ENCODE measurements at places on chromosomes 2 and 18.

DNA sequence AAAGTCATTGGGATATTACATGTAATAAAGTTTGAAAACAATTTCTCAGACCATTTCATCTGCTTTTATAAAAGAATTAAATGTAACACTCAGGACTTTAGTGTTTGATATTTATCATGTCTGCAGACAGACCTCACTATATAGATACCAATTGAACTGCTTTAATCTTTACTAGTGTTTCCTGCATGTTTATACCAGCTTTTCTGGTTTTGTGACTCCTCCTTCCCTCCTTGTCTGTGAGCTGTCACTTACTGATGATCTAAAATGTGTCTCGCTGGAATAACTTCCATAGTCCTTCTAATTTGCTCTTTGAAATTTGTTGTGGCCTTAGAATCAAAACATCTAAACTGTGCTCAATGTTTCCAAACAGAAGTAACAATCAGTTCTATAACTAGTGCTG, 71.3 kb upstream of the TWSG1 start:
- no peak for DNase-seq

- no peak for DNase-seq
Observed at GRCh38 chr2:43559391-43560230, 36.2 kb downstream of the THADA start.

GRCh38 chr2:240013343-240013742, 11.8 kb downstream of the NDUFA10 start:
- DNase-seq = no peak

DNA sequence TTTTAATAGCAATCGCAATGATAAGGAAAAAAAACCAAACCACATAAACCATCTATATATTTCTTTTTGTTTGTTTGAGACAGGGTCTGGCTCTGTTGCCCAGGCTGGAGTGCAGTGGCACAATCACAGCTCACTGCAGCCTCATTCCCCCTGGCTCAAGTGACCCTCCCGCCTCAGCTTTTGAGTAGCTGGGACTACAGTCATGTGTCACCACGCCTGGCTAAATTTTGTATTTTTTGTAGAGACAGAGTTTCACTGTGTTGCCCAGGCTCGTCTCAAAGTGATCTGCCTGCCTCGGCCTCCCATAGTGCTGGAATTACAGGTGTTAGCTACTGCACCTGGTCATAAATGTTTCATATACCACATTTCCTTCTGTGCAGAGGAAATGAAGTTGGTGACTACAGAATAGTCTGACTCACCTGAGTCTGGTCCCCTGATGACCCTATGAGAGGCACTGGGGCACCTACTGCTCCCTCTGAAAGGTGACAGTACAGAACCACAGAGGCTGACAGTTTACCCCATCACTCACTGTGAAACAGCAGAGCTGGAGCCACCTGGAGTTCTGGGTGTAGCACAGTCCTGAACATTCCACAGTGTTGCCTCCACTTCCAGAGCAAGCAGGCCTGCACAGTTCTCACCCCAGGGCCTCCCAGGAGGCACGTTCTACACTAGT, 183.7 kb upstream of the PXDN start:
- no peak for DNase-seq

GRCh38 chr2:192230889-192231453, 36.2 kb upstream of the TMEFF2 start:
- no peak for DNase-seq

DNA sequence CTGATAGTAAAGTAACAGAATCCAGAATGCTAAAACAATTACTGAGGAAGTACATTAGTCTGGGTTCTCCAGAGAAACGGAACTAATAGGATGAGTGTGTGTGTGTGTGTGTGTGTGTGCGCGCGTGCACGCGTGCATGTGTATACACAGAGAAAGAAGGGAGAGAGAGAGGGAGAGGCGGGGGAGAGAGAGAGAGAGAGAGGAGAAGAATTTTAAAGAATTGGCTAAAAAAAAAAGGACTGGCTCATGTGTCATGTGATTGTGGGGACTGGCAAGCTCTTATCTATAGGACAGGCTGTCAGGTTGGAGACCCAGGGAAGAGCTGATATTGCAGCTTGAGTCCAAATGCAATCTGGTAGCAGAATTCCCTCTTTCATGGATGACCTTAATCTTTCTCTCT, 976.2 kb upstream of the CDH2 start:
- no peak for DNase-seq

- DNase-seq = no peak
Observed at GRCh38 chr2:156156580-156156979, 175.9 kb downstream of the NR4A2 start.

GRCh38 chr2:42513252-42513918, 19.6 kb upstream of the KCNG3 start:
- no peak for DNase-seq

GRCh38 chr18:22678486-22678885, 254.6 kb upstream of the RBBP8 start:
- no peak for DNase-seq

GRCh38 chr2:132489150-132489549, 72.5 kb downstream of the GPR39 start:
- DNase-seq = no peak

DNA sequence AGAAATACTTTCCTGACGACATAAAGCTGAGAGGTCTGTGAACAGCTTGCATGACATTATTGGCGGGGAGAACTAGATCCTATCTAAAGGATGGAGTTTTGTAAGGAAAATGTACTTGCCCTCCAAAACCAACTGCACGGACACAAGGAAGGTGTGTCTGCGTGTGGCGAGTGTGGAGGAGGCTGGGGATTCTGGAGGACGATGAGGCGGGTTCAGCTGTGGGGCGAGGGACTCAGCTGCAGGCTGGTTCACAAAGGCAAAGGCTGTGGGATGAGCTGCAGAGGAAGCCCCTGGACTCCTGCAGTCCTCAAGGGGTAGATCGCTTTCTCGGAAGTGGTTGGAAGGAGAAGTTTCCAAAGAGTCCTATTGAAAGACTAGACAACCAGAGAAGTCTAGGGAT, 48.2 kb downstream of the ACKR3 start:
- DNase-seq = no peak

GRCh38 chr2:190454795-190455194, 46.6 kb downstream of the MFSD6 start:
- DNase-seq = no peak

DNA sequence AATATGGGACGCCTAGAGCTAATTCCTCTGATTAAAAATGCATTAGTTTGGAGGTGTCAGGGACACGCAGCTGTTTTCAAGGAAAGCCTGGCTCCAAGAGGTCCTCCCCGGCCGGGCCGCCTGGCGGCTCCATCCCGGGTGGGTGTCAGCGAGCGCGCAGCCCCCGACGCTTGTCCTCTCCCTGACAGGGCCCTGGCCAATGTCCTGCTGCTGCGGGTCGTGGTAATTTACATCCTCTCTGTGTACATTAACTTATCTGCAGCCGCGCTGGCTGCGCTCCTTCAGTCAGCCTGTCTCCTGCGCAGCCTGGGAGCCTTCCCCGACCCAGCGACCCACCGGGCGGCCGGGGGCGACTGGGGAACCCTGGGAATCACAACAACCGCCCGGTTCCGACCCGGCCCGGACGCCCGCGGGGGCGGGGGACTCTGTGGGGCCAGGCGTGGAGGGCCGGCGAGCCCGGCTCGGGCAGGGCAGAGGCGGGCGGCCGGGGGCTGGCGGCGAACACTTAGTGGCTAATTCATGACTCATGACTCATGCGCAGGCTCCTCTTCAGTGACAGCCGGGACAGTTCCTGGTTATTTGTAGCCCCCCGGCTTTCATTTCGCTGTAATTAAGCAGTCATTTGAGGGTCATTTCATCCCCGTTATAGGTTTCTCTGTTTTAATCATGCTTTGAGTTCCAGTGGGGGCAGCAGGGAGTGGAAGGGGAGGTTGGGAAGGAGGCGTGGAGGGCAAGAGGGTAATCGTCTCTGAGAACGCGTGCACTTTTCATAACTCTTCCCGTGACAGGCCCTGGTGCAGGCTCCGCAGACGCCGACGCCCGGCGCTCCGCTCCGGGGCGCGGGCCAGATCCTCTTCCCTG, 141.9 kb upstream of the CTAGE1 start:
- DNase-seq = peak; percentile 17

GRCh38 chr2:218369330-218369729, 12.7 kb downstream of the CATIP start:
- peak; percentile 47 for DNase-seq
